Fibroblast of the aortic adventitia (primary cell): ENCODE measurements at places on chromosomes 5 and 9. TPM values are rescaled to one million over a fixed set of nuclear protein-coding genes. Genes with fewer than 3 reads are reported as not detected.
A peak's percentile ranks its signal among the peaks of the same experiment; 100 is the strongest.

The GABRB2 gene
- 0.09 TPM in 1 of 2 replicates, not detected in the other for total RNA-seq

The SPRY4 gene
- total RNA-seq = 1.3 and 13.9 TPM in 2 replicates

The SPINK4 gene
- total RNA-seq = not detected in 2 replicates

The FLT4 gene
- total RNA-seq = 0.09 TPM in 1 of 2 replicates, not detected in the other

The ERP44 gene
- 8.3 and 19.4 TPM in 2 replicates for total RNA-seq

The CDX1 gene
- 0.18 and 0.65 TPM in 2 replicates for total RNA-seq

DNA sequence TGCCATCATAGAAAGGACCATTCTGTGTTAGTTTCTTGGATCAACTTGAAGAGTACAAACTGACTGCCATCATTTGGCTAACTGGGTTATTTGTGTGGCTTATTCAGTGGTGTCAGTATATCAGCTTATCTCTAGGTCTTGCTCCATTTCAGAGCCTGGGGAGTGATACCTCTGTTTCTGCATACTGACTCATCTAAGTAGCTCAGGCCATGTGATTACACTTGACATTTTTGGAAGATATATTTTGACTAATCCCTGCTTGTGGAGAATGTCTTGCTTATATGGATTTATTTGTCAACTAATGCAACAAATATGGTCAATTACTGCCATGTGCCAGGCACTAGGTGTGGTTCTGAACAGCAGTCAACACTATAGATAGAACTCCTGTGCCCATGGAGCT lies 311.7 kb downstream of the YTHDC2 start:
- DNase-seq = no peak

- peak; percentile 58 for DNase-seq
These were observed 4.5 kb downstream of the SPARC start for GRCh38 chr5:151682240-151682639.

GRCh38 chr5:763397-763796 lies 21.1 kb downstream of the ZDHHC11B start:
- no peak for DNase-seq

DNA sequence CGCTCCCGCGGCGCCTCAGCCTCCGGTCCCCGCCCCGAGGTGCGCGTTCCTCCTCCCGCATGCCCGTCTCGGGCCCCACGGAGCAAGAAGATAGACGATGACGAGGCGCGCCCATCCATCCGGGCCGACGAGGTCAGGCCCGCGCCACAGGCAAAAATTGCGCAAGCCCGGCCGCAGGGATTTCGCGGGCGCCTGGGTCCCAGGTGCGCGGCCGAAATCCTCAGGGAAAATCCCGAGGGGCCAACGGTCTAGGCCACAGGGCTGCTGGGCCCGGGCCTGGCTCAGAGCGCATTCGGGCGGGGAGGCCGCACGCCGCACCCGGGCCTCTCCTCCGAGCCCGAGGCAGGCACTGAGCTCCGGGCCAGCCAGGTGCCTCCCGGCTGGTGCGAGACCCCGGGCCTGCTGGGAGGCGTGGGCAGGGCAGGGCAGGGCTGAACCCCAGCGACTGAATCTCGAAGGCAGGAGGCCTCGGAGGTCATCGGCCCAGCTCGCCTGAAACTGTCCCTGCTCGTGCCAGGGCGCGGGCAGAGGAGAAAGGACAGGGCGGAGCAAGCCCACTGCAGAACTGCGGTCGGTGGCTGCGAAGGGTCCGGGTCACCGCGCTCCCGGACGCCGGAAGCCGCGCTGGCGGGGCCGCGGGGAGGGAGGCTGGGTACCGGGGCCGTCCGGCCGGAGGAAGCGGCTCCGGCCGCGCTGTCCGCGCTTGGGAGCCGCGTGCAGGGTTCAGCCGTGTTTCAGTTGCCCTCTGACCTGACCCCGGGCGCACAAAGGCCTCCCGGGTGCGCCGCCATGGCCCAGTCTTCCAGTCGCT lies 66.8 kb downstream of the FOXD1 start:
- no peak for DNase-seq

- DNase-seq = peak; percentile 41
These were observed 61.0 kb upstream of the TEX48 start for GRCh38 chr9:114742947-114743346.

DNA sequence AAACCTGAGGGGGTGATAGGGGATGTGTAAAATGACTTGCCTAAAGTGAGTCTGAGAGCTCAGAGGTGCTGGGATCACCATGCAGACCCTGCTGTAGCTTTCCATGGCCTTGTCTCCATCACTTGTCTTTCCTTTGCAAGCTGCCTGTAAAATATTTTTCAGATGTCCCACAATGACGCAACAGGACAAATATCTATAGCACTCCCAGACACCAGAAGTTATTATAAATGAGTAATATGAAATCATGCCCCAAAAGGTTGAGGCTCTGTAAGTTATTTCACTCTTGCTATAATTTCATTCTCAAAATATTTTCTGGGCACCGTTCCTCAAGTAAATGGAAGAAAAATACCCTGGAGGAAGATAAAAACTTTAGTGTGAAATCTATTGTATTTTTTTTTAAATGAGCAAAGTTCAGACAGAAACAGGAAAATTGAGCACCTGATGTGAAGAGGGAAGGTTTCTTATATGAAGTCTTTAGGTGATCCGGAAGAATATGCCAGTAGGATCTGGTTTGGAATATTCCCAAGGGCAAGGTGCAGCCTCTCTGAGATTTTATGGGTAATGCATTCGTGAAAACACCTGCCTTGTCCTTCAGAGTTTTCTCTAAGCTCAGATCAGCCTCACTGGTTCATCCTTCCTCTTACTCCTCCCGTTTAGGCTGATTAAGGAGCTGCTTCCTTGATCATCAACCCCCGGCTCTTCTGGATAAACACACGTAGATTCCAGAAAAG lies 138.3 kb upstream of the DMAC1 start:
- DNase-seq = peak; percentile 31

DNA sequence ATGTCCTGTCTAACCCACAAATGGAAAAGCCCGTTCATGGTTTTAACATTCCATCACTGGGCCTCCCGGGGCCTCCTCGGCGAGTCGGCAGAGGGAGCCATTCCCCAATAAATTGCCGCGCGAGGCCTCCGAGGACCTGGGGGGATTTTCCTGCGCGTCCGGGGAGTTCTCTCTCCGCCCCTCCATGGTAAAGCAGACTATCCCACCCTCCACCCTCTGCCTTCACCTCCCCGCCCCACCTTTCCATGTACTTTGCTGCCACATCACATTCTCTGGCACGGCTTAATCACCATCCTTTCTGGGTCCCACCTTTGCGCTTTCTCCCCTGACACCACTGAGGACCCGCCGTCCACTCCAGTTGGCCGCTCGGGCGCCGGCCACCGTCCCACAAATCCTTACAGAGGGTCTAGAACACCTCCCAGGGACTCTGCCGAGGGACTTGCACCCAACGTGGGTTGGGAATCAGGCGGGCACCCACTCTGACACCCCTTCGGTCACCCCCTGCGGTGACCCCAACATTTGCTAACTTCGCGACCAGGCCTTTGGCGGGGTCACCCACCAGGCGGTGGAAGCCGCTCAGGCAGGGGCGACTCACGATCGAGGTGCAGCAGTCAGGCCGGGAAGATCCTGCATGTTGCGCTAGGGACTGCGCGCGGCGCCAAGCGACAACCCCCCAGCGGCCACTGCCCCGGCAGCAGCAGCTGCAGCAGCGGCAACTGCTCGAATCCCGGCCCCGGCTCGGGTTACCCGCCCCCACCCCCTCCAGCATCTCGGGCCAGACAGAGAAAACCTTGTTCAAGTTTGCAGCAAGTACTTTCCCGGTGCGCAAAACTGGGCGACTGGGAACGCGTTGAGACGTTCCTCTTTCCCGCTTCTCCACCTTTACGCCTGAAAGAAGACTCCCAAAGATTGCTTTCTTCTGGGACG lies at the start of gene MEGF10:
MEGF10 (plus strand) TSS at position 778 of the 927 bp plus-strand sequence. CDS start 40,513 bp downstream, outside the sequence.
- peak; percentile 48 for DNase-seq

DNA sequence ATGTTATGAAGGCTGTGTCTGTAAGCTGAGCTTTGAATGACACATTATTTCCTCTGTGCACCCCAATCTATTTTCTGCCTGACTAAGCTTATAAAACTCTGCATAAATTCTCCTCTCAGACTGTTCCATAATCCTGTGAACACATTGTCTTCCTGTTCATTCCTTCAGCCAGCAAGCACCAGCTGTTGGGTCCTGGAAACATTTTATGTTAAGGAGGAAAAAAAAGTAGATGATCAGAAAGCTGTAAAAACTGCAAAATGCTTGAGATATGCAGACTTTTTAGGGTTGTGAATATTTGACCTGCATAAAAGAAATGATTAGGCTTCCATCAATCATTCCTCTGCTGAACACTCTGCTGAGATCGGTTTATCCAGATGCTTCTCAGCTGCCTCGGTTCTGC lies 1246.0 kb upstream of the DMAC1 start:
- no peak for DNase-seq

GRCh38 chr5:7811715-7812114 lies 39.2 kb downstream of the CFAP90 start:
- DNase-seq = no peak

DNA sequence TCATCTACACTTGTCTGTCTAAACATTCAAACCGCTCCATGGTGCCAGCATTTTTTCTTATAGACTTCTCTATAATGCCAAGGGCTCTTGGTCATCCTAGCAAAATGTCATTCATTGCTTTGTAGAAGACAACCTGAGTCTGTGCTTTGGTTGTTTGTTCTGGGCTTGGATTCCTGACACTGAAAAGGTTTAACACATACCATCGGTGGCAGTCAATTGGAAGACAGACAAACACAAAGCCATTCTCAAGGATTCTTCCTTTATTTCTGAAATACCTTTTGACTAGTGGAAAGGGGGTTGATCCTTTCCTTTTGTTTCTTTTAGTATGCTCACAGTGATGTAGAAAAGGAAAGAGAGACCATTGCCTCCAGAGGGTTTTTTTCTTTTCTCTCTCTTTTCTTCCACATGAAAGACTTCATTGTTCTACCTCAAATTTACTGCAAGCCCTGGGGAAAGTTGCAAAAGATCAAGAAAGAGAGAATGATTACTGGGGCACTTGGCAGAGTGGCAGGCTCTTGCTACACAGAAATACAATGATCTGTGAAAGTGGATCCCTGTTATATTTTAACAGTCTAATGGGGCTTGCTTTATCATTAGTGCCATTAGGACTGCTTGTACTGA lies 66.4 kb upstream of the TMC1 start:
- peak; percentile 50 for DNase-seq

DNA sequence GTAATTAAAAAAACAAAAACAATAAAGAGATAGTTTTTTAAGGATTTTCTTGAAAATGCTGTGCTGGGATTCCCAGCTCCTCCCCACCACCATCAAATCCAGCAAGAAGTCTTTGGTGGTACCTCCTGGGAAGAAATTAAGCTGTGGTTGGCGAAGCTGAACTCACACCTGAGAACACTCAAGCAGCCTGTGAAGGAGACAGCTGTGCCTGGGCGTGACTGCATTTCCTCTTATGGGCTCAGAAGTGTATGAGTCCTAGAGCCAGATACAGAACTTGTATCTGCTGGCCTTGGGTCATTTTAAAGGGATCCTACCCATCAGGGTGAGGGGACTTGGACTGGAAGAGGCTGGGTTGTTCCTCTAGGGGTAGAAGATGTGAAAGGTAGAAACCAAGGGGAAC lies 561.2 kb upstream of the SGCD start:
- no peak for DNase-seq

DNA sequence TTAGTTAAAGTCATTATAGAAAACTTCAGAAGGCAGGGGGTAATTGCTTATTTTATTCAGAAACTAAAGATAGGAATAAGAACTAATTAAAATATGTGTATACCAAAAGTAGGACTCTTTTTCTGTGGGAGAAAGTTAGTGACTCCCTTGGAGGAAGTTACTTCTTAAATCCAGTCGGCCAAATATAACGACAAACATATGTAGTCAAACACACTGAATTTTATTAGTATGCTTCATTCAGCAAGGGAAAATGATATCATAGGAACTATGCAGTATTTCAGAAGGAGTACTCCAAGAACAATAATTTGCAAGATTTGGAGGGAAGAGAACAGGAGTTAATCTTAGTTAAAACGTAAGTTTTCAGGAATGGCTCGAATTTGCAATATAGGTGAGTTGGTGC lies 432.6 kb downstream of the CYLC2 start:
- DNase-seq = no peak

DNA sequence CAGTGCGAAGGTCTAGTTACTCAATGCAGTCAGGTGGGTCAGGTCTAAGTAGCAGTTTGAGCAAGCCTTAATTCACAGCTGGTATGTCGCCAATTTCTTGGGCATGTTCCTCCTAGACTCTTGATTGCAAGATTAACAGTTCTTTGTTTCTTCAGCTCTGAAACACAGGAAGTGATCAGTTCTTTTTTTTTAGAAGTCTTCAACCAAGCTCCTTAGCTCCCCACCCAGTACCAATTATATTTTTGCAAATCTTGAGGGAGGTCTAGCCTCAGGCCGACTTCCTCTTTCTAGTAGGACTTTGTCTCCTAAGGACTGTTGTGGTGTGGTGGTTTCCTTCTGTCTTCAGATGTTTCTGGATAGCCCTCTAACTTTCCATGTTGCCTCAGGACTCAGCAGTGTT lies 2054.2 kb downstream of the MAT2B start:
- no peak for DNase-seq

DNA sequence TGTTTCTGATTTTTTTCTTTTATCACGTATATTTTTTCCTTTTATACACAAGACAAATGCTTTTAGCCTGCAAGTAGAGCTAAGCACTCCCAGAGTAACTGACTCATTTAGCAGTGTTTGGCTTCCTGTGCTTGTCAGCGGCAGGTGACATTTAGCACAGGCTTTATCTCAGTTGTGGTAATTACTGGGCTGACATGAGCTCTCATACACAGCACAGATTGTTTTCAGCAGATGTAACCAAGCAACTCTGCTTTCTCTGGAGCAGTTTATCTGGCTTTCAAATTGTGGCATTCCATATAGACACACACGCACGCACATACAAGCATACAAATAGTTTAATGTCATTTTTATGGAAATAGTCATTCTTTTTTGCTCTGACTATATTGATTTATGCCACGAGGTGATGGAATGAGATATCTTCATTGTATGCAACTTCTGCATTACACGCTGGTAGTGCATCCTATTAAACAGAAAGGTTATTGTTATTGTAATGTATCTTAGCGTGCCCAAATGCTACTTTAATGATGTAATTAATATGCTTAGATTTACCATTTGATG lies 379.0 kb upstream of the GRAMD2B start:
- DNase-seq = peak; percentile 97

GRCh38 chr5:132219289-132219970 lies 8.2 kb downstream of the P4HA2 start:
- no peak for DNase-seq

DNA sequence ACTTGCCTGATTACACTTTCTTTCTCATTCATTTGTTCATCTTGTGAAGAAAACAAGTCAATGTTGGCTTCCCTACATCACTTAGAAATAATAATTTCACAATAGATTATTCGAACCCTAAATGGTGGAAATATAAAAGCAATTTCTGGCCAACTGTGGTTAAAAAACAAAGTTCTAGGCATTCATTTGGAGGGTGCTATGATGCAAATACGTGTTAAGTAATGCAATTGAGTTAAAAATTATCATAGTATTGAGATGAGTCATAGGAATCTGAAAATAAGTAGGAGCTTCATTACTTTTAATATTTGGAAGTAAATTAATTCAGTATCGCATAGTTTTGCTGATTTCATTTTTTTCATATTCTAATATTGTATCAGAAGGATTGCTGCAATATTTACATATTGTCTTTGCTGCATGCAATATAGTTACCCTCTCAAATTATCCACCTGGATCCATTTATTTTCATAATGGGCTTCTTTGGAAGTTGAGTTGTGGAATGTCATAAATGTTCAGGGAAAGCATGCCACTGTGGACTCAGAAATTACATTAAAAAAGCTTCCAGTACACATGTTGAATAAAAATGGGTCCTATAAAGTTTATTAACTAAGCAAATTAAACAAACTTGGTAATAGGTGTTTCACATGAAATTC lies 647.7 kb upstream of the WWC1 start:
- DNase-seq = peak; percentile 57
